ENCODE measurements at places on chromosomes 5 and 9.
A peak's percentile ranks its signal among the peaks of the same experiment; 100 is the strongest.

DNA sequence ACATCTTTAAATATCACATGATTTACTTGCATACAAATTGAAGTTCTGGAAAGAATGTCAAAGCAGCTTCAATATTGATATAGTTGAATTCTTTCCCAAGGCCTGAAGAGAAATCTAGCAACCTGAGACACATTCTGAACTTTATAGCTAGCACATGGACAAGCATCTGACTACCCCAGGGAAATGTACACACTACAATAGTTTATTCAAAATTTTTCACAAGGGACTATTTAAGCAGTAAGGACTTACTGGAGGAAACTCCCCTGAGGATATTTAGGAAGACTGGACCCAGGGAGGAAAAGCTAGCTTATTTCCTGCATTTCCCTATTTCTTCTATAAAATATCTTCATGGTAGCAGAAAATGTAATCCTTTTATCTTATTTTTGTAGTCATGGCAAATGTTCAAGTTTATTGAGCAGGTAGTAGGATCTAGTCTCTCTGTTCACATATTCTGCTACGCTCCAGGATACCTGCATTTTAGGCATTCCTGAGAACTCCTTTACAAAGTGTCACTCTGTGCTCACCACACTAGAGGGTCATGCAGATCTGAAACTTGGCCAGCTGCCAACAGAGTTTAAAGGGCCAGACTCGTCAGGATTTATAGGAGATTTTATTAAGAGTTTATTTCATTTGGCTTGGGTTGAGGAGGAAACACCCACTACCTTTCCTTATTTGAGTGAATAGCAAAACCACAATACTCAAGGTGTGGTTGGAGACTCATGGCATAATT lies 348.4 kb upstream of the FTMT start:
- DNase-seq, result peak; percentile 0

DNA sequence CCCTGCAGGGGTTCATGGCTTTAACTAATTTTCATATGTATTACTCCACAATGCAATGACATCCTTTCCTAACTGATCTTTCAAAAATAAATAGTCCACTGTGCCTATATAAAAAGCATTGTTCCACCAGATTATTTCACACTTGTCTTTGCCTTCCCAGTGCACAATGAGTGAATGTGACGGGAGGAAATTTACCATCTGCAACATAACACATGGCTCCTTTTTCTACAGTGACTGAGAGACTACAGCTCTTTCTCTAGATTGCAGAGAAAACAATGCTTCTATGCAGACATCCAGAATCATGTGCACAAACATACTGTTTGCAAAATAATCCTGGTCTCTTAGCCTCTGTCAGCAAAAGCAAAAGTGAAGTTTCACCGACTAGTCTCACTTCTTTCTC lies 483.7 kb upstream of the PIK3R1 start:
- DNase-seq, result no peak

DNA sequence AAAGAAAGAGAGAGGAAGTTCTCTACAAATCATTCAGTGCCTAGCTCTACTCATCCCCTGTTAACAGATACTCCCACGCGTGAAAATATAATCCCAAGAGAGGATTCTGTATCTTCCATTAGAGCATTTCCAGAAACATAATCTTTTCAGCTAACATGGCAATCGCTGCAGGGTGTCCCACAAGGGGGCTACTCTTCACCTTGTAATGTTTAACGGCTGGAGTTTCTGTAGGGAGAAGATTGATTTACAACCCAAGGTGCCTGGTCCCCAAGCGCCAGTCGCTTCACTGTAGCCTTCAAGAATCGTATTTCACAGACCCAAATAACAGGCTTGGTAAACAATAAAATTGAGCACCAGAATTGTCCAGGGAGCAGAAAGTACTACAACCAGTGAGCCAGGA lies 318.7 kb downstream of the TLE1 start:
- no peak for DNase-seq

GRCh38 chr9:18638371-18639249 lies 164.7 kb downstream of the ADAMTSL1 start:
- DNase-seq, result no peak

DNA sequence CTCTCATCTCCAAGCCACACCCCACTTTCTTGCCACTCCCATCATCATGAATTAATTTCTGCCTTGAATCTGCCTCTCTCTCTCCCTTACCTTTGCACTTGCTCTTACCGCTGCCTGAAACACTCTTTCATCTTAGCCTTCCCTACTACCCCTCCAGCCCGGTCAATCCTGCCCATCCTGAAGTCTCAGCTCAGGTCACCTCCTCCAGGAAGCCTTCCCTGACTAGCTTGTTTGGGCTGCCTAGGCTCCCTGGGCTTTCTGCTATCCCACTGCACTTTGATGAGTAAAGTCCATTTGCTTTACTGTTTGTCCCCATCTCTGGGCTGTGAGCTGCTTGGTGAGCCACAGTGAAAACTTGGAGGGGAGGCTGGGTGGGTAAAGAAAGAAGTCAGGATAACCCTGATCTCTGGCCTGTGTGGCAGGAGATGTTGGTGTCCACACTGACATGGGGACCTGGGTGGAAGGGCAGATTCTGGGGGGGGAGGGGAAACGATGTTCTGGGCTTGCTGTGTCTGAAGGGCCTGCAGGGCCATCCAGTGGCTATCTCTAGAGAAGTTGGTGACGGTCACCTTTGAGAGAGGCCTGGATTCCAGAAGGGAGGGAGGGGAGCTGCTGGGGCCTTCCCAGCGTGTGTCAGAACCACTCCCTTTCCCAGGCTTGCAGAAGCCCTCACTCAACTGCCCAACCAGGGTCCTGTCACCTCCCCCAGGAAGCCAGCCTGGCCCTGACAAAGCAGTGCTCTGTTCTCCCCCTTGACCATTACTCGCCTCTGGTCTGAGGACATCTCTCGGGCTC lies 75.0 kb upstream of the DAB2IP start:
- DNase-seq, result no peak

GRCh38 chr9:447230-448025 lies 232.8 kb downstream of the DOCK8 start:
- no peak for DNase-seq

- DNase-seq, result no peak
Measured at GRCh38 chr9:132040246-132040645, 39.4 kb downstream of the MED27 start.

GRCh38 chr5:82511134-82511533 lies 233.0 kb upstream of the RPS23 start:
- no peak for DNase-seq

DNA sequence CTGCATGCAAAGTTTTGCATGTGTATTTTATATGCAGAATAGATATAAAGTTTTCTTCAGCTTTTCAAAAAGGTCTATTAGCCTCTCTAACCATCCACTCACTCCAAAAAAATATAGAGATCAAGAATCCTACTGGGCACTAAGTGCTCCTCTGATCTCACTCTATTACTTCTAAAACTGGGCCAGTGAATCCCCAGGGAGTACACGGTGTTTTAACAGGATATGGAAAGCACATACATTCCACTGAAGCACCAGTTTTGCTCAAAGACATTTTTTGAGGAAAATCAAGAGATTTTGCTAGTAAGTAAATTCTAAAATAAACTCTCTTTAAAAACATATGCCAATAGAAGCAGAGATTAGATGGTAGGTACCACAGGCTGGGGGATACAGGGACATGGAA lies 95.2 kb downstream of the DEPDC1B start:
- DNase-seq, result no peak

DNA sequence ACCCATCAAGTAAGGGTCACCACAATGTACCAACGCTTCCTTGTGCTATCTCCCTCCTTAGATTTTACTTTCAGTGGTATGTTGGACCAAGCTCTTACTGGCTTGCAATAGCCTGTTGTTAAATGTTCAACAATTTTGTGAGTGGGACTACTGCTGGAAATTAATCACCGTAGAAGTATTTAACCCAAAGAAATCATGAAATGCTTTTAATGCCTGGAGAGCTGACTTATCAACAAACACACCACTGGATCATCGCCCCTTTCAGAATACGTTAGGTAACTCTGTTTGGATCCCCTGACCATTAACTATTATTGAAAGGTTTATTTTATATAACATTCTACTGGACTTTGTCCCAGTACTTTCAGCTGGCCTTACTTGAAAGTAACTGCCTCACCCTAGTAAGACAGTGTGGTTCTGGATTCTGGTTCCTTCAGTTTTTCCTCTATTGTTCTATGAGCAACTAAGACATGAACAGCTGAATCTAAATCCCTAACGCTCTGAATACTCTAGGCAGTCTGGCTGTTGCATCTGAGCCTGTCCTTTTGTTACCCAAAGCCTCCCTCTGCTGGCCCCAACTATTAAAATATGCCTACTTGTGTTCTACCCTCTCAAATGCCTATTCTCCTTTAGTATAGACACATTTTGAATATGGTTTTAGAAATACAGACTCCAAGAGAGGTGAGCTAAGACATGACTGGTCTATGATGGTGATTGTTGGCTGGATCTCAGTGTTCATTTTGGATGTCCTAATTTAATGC lies 1203.4 kb upstream of the DMAC1 start:
- DNase-seq, result peak; percentile 52

DNA sequence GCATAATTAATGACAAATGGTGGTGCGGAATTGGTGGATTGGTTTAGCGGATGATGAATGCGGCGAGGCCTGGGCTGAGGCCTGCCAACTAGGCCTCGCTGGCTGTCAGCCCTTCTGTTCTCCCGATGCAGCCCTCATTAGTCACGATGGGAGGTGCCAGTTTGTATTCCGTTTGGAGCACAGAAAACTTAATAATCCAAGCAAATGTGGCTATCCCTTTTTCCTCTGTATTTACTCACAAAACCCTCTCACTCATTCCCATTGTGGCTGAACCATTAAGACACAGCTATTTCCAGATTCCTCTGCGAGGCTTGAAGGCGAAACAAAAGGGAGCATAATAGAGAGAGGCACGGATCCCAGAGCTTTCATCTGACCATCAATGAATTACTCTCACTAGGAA lies 114.3 kb downstream of the MVB12B start:
- peak; percentile 27 for DNase-seq

DNA sequence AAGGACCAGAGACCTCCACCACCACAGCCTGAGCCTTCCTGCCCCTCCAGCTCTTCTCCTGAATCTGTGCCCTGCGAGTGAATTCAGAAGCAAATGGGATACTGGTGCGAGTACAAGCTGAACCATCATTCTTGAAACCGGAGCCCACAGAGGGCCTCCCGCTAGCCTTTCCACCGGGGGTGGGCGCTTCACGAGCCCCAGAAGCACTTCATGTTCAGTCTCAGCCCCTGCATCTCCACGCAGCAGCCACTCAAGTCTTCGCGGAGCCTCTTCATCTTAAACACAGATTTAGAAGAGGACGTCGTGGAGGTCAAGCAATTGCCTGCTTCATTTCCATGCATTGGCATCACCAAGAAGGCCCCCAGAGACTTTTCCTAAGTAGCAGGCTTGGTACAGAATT lies 26.0 kb upstream of the OLFM1 start:
- DNase-seq, result no peak

- no peak for DNase-seq
Measured at GRCh38 chr9:10438955-10439354, 173.8 kb downstream of the PTPRD start.

DNA sequence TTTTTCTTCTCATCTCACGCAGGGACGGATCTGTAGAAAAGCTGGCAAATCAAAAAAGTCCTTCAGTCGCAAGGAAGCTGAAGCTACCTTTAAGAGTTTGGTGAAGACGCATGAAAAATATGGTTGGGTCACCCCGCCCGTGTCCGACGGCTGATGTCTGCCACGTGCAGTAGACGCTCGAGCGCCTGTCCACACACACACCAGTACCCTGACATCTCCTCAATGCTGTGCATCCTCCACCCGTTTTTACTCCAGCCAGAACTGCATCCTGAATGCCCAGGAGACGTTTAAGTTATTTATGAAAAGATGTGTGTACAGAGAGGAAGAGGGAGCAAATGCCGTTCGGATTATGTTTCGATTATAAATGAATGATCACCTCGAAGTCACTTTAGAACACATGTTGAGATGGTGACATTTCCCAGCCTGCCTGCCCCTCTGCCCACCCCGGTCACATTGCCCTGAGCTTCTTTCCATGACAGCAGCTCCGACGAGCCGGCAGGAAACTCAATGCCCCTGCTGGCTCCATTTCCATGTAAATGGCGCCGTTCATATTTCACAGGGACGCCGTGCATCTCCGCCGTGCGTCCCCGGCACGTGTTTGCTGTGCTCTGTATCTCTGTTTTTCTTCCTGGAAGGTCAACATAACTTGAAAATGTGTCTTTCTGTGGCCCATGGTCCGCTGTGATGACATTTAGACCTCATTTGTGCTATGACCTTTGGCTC lies 42.7 kb downstream of the UBE2QL1 start:
- no peak for DNase-seq

- no peak for DNase-seq
Measured at GRCh38 chr9:9352877-9353481, 1259.8 kb downstream of the PTPRD start.

- no peak for DNase-seq
Measured at GRCh38 chr5:34735491-34736426, 79.6 kb downstream of the RAI14 start.

- DNase-seq, result no peak
Measured at GRCh38 chr9:33250458-33250995, 10.6 kb downstream of the SPINK4 start.

GRCh38 chr5:152151113-152151512 lies 226.5 kb upstream of the GLRA1 start:
- no peak for DNase-seq

GRCh38 chr5:38414348-38414747 lies 142.1 kb downstream of the LIFR start:
- DNase-seq, result no peak

DNA sequence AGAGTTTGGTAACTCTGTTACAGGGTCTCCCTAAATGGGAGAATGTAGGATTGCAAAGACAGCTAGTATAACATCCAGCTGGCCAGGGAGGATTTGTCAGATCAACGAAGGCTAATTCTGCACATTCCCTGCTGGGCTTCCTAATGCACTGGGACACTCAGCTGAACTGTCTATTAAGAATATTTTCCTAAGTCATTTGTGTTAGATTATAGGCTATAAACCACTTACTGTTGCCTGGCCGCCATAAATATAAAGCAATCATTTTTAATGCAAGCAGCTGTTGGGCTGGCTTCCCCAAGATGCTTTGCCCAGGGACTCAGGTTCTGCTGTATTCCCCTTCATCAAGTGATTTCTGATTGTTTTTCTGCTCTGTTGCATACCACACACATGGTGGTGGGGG lies 35.3 kb upstream of the SLIT3 start:
- no peak for DNase-seq

DNA sequence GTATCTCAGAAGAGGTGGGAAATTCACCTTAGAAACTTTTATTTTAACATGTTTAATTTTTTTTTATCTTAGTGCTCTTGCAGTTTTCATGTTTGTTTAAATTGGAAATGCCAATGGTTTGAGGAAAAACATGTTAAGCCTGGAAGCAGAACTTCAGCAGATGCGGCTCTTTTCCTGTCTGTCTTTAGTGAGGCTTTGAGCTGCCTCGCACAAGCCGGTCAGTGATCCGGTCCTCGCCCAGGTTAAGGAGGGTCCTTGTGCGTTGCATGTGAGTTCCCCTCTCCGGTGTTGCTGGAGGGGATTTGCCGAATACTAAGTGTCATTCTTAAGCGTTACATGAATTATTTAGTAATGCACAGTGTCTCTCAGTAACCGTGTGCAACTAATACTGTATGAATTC lies 9.4 kb upstream of the PLEKHG4B start:
- no peak for DNase-seq

GRCh38 chr5:170361616-170362015 lies 27.6 kb downstream of the KCNMB1 start:
- DNase-seq, result no peak

- peak; percentile 28 for DNase-seq
Measured at GRCh38 chr5:18491349-18491748, 857.1 kb downstream of the TAF11L14 start.

GRCh38 chr9:26566141-26566540 lies 326.5 kb downstream of the CAAP1 start:
- no peak for DNase-seq

GRCh38 chr5:149935431-149935901 lies 9.1 kb downstream of the PDE6A start:
- DNase-seq, result no peak

- DNase-seq, result no peak
Measured at GRCh38 chr9:30967476-30967875, 1417.0 kb upstream of the ACO1 start.
